Activated CD4-positive, alpha-beta T cell treated with anti-CD3 and anti-CD28 coated beads for 4 hours (primary cell): ENCODE measurements at places on chromosomes 2 and 18.

- no peak for DNase-seq
These were observed 231.7 kb upstream of the CCDC150 start for GRCh38 chr2:196407675-196408264.

DNA sequence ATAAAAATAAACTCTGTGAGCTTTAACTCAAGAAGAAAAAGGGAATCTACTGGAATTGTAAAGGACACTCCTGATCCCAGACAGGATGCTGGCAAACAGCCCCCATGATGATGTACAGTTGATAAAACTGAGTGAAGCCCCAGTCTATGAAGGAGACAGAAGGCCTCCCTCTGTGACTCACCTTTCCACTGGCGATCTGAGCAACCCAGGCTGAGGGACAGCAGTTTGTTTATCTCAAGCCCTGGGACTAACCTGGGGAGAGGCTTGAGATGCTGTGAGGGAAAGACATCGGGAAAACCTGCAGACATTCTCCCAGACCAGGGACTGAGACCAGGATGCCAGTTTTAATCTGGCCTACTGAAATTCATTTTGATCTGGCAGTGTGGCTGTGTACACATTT is 104.5 kb upstream of the CDH2 start:
- no peak for DNase-seq

DNA sequence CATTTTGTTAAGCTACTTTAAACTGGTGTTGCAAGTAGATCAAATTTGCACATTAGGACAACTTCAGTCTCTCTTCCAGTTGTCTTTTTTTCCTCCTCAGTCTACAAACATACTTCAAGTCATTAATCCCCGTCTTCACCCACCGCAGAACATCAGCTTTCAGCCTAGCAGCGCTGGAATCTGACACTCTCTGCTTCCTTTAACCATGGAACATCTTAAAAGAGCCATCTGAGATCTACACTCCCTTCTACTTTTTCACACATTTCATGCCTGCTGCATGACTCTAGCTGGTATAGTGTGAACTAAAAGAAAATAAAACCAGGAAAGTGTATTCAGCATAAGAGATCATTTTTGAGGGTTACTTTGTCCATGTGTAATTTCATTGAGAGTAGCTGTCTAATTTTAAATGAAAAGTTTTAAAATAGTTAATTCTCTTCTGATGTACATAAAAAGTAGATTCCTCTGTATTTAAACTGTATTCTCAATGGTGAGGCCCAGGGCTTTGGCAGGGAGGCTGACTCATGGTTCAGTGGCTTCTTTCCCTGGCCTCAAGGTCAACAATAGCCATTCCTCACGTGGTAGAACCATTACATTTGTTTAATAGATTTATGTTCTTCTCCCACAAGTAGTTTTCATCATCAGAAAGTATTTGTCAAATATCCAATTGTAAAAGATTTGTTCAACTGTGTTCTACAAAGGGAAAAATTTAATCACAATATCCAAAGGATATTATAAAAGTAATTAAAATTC is 16.5 kb downstream of the SGPP2 start:
- DNase-seq = no peak

- DNase-seq = no peak
These were observed 22.2 kb upstream of the DNAH6 start for GRCh38 chr2:84494070-84494469.

GRCh38 chr2:98012561-98012991 is 16.8 kb upstream of the TMEM131 start:
- no peak for DNase-seq

DNA sequence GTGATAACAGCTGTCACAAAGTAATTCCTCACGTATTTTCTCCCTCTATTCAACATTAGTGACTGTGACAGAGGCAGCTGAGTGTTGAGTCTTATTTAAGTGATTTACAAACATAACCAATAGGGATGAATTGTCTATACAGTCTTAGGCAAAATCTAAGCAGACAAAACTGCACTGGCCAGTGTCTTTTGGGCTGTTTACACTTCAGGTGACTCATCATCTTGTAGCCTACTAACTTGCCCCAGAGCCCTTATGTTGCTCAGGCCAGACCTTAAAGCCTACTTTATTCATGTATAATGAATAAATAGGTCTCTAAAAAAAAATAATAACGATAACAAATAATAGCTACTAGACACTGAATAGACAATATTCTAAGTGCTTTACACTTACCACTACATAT is 17.2 kb downstream of the THOC1 start:
- DNase-seq = no peak

DNA sequence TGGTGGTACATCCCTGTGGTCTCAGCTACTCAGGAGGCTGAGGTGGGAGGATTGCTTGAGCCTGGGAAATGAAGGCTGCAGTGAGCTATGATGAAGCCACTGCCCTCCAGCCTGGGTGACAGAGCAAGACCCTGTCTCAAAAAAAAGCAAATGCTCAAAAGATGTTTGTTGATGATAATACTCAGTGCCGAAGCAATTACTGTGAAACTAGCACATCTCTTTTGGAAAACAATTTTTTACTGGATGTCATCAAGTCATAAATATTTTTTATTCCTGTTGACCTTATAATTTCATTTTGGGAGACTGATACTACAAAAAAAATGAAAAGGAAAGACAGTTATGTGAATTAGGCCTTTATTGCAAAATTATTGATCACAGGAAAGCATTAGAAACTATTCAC is 34.5 kb upstream of the FHOD3 start:
- no peak for DNase-seq

DNA sequence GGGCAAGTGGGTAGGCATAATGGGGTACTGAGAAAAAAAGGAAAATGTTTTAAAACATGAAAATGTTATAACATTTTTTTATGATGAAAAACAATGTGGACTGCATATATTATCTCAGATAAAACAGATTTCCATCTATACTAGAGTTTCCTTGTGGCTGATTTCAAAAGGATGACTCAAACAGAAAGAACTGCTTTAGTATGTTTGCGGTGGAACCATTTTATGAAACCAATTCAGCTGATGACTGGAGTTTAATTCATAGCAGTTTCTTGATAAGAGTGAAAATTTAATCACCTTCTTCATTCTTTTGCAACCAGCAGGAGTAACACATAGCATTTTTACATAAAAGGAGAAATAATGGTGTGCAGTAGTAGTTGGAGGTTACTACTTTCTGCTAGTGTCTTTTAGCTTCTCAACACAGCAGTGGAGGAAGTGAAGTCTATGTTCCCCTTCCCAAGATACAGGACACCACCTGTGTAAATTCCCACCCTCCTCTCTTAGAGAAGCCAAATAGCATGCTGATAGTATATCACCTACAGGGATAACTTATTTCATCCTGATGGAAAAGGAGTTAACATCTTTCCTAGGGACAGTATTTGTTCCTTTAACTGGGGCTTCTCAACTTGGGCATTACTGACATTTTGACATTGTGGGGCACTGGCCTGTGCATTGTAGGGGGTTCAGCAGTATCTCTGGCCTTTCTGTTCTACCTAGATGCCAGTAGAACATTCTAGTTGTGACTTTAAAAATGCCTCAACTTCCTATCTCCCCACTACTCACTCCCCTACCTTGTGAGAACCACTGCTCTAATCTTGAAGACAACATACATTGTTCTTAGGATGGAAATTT is 29.9 kb downstream of the PELI1 start:
- DNase-seq = no peak

GRCh38 chr2:17818235-17818815 is 2.1 kb downstream of the MSGN1 start:
- no peak for DNase-seq

DNA sequence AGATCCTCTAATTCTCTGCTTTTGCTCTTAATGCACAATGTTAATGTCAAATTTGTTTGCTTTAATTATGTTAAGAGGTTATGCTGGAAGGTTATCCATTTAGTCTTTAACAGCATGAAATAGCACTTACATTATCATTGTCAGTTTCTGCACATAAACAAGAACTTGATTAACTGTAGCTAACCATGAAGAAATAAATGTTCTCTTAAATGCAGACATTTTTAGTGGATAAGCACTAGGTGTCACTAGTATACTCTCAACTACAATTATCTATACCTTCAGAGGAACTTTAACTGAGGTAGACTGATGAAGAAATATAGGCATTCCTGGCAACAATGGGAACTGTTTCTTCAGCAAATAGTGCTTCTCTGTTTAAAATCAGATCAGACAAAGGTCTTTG is 178.8 kb upstream of the CHST9 start:
- DNase-seq = no peak

- no peak for DNase-seq
These were observed 2.4 kb downstream of the BOK start for GRCh38 chr2:241560883-241561474.

DNA sequence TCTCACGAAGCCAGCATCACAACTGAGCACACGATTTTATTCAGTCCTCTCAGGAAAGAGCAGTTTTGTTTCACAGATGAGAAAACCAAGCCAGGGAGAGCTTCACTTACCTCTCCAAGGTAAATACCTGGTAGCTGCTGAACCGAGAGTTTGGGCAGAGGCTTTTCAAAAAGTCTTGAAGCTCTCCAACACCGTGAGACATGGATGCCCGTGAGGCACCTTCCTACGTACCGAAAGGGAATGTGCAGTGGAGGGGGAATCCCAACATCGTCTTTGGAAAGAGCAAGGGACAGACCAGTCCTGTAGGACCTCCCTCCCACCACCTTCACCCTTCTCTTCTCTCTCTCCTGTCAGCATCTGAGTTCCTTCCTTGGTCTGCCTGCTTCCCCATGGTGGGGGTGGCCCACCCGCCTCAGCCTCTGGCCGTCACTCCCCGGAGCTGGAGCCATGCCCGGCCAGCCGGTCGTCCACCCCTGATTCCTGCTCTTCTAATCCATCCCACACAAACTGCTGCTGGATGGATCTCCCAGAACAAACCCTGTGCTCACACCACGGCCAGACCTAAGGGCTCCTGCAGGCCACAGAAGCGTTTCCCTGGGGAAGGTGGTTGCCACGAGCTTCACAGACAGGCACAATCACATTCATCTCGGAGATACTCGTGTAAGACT is 97.3 kb upstream of the SNTG2 start:
- no peak for DNase-seq

GRCh38 chr2:133658020-133658903 is 90.0 kb upstream of the NCKAP5 start:
- no peak for DNase-seq

DNA sequence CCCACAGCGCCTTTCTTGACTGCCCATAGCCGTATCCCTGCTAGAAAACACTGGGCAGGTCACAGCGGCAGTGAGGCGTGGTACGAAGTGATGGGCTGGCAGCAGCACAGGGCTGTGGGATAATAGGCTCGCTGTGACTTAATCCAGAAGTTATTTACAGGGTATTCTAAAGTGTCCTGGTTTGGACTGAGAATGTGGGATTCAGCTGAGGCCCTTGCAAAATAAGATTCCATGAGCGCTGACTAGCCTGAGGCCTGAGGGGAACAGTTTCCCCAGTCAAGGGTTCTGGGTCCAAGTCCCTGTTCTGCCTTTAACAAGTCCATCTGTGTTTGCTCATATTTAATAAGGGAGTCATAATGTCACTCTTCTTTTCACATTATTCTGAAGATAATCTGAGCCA is 34.6 kb downstream of the SETBP1 start:
- DNase-seq = no peak

GRCh38 chr18:57959278-57959677 is 84.7 kb upstream of the NEDD4L start:
- DNase-seq = no peak
